ENCODE measurements at places on chromosomes 2 and 18.

DNA sequence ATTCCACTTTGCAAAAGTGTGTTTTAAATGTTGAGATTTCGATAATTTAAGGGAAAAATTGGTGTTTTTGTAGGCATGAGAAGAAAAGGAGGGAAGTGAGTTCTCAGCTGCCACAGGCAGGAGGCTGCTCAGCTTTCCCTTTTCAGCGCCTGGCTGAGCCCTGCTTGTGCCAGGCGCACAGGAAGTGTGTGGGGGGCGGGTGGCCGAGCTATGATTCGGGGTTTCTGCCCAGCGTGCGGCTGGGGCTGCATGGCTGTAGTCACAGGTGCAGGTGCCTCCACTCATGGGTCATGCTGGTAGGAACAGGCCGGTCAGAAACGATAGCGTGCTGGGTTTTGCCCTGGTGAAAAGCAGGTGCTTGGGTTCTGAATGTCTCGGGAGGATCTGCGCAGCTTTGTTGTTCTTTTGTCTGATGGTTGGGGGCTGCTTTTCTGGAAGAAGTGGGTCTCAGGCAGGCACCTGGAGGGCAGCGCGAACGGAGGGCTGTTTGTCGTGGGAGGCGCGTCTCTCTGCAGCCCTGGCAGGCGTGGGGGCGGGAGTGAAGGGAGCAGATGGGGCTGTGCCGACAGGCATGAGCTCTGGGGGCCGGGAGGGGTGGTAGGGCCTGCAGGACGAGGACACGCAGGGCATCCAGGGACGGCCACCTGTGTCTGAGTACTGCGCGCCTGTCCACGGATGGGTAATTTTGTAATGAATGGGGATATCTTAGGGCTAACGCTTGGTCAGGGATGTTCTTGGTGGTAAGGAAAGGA, 2.1 kb downstream of the KCNG2 start:
- DNase-seq, result no peak

DNA sequence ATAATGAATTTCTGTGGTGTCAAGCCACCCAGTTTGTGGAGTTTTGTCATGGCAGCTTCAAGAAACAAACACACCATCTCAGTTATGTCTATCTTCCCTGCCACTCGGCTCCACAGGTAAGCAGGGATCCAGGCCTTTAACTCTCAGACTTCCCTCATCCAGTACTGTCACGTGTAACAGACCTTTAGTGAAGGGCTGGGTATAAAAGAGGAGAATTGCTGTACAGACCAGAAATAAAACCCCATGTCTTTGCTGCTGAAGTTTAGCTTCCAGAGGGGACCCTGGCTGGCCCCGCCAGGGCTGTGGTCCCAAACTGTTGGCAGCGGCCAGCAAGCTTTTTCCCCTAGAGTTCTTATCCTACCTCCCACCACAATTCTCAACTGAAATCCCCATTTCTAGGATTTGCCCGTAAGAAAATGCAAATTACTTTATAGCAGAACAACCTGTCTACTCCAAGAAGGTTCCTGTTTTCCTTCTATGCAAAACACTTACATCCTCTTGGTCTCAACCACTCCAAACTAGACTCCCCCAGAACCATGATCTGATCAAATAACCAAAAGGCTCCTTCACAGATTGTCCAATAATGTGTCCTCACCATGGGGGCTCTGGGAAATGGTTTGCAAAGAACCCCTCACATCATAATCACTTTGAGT, 438.0 kb upstream of the ID2 start:
- no peak for DNase-seq

- DNase-seq, result no peak
Observed at GRCh38 chr2:39772086-39772811, 6.8 kb downstream of the THUMPD2 start.

DNA sequence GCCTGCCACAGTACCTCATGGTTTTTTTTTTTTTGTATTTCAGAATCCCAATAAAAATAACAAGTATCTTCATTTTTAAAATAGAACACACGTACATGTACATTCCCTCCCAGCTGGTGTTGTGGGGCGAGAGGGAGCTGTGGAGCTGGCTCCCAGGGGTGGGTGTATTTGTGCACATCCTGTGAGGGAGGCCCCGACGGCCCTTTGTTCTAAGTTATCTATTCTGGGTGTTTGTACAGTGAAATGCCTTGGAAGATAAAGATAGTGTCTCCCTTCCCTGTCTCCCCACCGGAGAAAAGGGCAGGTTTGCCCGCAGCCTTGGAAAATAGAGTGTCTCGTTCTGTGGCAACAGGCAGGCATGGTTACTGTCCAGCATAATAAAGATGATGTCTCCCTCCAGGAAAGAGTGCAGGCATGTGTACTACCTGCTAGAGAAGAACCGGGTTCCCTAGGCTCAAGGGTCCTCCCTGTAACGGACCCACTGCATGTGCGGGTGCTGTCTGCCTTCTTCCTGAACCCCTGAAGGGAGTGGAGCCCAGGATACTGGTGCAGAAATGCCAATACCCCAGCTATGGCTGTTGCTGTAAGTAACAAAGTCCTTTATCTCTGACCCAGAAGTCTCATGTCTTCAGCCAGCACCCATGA, 12.1 kb upstream of the ALLC start:
- no peak for DNase-seq

DNA sequence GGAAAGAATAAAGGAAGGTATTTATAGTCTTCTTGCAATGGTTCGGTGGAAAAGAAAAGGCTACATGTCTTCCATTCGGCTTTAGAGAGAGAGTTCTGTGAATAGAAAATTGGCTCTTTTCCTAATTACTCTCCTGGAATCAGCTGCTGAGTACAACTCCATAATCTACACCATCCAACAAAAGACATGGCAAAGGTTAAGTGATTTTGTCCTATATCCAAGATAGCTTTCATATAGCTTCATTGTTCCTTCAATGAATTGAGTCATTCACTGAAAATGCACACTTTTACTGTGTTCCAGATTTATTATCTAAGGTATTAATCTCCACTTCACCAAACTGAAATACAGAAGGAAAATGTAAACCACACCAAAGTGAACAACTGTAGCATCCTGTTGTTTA, 514.5 kb downstream of the LRRTM4 start:
- no peak for DNase-seq

- no peak for DNase-seq
Observed at GRCh38 chr2:101946372-101947039, 45.3 kb upstream of the IL1R2 start.

GRCh38 chr2:107591561-107592279, 235.0 kb upstream of the RGPD4 start:
- DNase-seq, result no peak

- no peak for DNase-seq
Observed at GRCh38 chr2:242017086-242017485, 147.6 kb downstream of the RTP5 start.

GRCh38 chr2:74763962-74764428, 69.9 kb upstream of the HK2 start:
- no peak for DNase-seq

DNA sequence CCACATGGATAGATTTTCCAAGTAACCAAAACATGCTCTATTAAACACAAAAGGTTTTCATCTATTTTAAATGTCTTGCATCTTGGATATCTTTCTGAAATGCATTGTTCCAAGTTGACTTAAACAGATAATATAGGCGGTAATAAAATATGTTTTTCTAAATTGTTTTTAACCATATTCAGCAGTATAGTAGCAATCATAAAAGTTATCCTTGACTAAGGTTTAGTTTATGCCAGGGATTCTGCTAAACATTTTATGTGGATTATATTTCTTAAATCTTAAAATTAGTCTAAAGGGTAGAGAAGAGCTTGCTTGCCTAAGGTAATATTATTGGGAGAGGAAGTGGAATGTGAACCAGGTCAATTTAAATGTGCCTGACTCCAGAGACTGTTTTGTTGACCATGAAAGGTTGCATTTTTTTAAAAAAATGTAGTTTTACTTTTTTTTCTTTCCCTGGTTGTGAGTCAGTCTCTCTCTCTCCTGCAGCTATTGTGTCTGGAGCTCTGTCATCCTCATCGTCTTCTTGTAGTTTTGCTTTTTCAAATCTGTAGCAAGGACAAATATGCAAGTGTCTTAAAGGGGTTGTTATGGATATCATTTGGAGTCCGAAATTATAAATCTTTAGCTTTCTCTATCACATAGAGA, 309.1 kb upstream of the COL3A1 start:
- no peak for DNase-seq

DNA sequence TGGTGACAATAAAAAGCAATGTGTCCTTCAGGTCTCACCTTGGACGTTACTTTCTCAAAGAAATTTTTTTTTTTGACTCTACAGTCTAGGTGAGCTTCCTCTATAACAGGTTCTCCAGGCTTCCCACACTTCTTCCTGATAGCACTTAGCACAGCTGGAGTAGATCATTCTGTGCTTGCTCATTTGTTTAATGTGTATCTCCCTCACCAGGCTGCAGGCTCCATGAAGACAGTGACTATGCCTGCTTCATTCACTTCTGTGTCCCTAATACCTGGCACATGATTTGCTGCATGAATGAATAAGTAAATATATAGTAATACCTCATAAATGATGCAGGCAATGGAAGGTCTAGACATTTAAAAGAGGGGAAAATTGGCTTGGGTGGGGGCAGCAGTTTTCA, 109.9 kb upstream of the CD302 start:
- no peak for DNase-seq

GRCh38 chr2:10246831-10247230, 55.9 kb upstream of the HPCAL1 start:
- DNase-seq, result no peak

GRCh38 chr2:162370931-162371330, 27.0 kb downstream of the GCA start:
- DNase-seq, result no peak

DNA sequence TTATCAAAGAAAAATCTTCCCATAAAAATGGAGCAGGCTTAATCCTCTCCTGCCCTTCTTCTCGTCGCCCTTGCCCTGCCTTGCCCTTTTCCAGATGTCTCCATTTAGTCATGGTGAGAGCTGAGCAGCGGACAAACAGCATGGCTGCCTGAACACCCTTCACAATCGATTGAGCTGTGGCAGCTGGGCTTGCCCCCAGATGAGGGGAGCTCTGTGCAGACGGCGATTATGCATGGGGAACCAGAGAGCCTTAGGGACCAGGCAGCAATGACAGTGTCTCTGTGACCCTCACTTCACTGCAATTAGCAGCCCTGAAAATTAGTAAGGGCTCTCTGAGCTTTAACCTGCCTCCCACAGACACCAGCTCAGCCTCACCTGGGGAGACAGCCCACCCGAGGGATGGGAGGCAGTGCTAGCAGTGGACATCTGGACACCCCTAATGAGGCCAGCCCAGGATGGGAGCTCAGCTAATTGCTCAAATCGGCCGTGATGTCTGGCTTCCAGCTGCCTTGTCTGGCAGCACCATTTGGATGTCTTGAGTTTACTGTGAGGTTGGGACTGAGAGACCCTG, 365.7 kb downstream of the TNS1 start:
- DNase-seq, result no peak

- no peak for DNase-seq
Observed at GRCh38 chr18:44246001-44246400, 434.7 kb upstream of the SETBP1 start.

DNA sequence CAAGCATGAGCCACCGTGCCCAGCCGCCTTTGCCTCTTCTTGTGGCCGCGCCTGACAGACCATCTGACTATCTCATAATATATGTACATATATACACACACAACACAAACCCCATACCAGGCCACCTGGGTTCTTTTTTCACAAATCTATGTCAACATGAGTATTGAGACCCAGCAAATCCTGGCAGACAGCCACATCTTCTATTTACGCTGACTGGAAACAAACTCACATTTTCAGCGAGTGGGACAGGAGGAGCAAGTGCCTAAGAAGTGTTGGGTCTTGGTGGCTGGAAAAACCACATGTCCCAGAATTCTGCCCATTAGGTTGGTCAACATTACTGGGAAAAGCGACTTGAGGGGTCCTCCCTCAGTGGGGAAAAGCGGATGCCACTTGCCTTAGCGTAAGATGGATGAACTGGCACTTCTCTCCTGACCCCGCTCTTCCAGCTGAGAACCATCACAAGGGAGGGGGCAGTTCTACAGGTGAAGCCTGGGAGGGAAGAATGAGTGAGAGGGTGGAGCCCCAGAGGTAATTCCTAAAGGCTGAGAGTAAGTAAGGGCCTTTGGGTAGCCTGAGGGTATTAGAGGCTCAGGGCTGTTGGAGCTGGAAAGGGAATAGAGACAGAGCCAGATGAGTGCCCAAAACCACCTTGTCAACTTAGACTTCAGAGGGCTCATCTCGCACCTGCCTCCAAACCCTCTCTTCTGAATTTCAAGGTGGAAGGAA, 1.9 kb downstream of the SCYGR3 start:
- DNase-seq, result no peak

GRCh38 chr2:236704887-236705286, 135.3 kb downstream of the ACKR3 start:
- DNase-seq, result no peak

GRCh38 chr2:24844023-24844685, 50.9 kb downstream of the CENPO start:
- DNase-seq, result no peak

DNA sequence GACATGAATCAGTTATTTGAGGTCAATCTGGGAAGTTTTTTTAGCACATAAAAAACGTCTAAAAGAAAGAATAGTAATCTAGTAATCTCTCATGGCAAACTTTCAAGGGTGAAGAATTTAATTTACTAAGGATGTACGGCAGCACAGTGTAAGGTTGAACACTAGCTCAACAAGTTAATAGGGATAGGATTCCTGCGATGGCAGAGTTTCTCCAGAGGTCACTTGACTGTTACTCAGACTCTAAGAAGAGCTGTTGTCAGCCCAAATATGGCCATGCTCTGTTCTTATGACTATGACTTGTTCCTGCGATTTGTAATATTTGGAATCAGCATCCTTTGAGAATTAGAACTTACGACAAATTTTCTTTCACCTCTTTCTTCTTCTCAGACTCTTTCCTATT, 553.3 kb upstream of the TNP1 start:
- no peak for DNase-seq

- no peak for DNase-seq
Observed at GRCh38 chr2:196167666-196168065, 3.7 kb downstream of the STK17B start.

Data from activated CD4-positive, alpha-beta T cell treated with anti-CD3 and anti-CD28 coated beads for 24 hours (primary cell).